Coronary artery (tissue), 2 donors: ENCODE measurements at places on chromosomes 4 and X.

DNA sequence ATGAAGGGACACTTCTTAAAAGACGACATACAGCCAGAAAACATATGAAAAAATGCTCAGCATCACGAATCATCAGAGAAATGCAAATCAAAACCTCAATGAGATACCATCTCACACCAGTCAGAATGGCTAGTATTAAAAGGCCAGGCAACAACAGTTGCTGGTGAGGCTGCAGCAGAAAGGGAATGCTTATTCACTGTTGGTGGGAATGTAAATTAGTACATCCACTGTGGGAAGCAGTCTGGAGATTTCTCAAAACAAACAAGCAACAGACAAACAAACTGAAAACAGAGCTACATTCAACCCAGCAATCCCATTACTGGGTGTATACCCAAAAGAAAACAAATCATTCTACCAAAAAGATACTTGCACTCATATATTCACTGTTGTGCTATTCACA lies 197.9 kb downstream of the EVC2 start:
- no peak for DNase-seq

GRCh38 chr4:83262682-83263081 lies 21.9 kb downstream of the COQ2 start:
- no peak for DNase-seq

GRCh38 chr4:108129196-108129595 lies 39.5 kb downstream of the LEF1 start:
- DNase-seq: no peak

- no peak for DNase-seq
These were observed 9.5 kb downstream of the WDR44 start for GRCh38 chrX:118355225-118355920.

DNA sequence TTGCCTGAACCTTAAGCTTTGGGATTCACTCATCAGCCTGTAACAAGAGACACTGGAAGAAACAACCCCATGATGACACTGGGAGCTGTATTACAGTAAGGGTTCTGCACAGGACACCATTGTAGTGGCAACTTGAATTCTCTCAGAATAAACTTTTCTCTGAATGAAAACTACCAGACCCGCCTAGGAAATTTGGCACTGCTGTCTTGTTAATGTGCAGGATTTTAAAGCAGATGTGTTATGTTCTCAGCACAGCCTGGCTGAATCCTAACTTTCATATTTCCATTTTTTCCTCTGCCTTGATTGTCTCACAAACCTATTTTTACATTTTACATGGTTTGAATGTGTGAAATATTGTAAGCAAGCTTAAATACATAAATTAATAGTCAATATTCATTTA lies 253.6 kb downstream of the UNC5C start:
- DNase-seq: no peak

GRCh38 chrX:119343856-119344255 lies 55.3 kb upstream of the SLC25A43 start:
- DNase-seq: no peak

GRCh38 chrX:7223271-7223670 lies 75.3 kb upstream of the PUDP start:
- DNase-seq: no peak

DNA sequence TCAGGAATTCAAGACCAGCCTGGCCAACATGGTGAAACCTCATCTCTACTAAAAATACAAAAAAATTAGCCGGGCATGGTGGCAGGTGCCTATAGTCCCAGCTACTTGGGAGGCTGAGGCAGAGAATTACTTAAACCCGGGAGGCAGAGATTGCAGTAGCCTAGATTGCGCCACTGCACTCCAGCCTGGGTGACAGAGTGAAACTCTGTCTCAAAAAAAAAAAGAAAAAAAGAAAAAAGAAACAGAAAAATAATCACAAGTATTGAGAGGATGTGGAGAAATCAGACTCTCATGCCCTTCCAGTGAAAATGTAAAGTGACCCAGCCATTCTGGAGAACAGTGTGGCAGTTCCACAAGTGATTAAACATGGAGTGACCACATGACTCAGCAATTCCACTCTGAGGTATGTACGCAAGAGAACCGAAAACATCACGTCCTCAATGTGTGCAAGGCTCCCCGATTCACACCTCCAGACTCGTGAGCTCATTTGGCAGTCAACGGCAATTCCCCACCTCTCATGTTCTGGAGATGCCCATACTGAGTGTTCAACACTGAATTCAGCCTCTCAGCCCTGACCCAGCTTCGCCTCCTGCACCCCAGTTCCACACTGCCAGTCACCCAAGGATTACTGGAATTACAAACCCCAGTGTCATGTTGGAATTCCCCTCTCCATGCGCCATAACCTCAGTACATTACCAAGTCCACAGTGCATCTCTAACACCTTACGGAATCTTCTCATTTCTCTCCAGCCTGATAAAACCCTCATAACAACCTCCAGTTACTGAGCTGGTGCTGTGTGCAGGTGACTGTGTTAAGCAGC lies 21.1 kb downstream of the ACOX3 start:
- DNase-seq: no peak

DNA sequence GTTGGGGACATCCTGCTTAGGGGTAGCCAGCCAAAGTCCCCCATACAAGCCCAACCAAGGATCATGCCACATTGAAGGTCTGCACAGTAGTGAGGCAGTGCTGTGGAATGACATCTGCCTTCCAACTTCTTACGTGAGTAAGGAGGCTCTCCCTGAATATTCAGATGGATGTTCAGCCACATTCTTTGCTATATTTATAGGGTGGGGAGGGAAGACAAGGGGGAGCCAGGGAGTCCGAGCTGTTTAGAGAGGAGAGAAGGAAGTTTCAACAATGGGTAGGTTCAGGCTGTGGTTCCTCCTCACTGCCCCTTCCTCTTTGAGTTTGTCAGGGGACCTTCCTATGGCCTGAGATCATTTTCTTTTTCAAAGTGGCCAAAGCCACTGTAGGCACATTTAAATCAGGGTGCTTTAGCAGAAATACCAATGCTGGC lies 29.8 kb downstream of the MSN start:
- no peak for DNase-seq

DNA sequence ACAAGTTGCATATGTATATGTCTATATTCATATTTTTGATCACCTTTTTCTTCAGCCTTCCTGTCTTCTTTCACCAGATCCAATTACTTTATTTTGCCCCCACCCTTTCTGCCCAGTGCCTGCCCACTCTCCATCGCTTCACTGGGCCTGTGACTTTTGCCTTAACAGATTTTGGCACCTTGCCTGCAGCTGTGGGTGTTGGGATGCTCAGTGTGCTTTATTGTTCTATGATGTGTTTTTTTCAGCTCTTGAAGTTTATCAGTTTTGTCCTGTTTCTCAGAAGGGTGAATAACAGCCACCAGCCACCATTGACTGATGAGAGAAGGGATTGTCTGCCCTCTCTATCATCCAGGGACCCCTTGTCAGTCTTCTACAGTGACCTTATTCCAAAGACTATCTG lies 77.2 kb upstream of the GALNT7 start:
- DNase-seq: no peak

DNA sequence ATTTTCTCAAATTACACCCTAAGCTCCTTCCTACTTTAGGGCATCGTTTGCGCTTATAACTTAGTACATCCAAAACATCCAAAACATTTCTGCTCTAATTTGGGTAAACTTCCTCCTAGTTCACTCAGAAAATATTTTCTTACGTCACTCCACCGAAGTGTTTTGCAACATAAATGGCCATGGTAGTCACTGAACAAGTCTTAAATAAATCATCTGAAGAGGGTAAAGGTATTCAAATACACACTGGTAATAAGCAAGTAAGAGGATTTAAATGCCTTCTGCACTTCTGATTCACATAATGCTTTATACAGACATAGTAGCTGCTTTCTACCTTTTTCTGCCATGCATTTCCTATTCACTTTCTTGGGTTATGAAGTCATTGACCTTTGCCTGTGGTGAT lies 991.9 kb downstream of the NLGN4X start:
- DNase-seq: no peak

GRCh38 chrX:18549643-18550042 lies 122.3 kb downstream of the RS1 start:
- no peak for DNase-seq

- DNase-seq: no peak
These were observed 36.8 kb upstream of the RAB40AL start for GRCh38 chrX:102899940-102900916.

GRCh38 chr4:126572264-126572663 lies 1060.5 kb upstream of the INTU start:
- DNase-seq: no peak

- DNase-seq: no peak
These were observed 466.2 kb downstream of the PDGFC start for GRCh38 chr4:156505341-156505955.

DNA sequence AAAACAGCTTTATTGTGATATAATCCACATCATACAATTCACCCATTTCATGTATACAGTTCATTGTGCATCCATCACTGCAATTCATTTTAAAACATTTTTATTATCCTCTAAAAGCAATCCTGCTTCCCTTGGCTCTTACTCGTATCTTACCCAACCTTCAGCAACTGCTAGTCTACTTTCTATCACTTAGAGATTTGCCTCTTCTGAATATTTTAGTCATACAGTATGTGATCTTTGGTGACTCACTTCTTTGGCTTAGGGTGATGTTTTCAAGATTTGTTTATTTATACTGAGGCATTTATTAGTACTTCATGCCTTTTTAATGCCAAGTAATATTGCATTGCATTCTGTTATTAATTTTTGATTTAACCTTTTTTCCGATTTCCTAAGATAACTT lies 15.0 kb upstream of the MSMO1 start:
- DNase-seq: no peak

DNA sequence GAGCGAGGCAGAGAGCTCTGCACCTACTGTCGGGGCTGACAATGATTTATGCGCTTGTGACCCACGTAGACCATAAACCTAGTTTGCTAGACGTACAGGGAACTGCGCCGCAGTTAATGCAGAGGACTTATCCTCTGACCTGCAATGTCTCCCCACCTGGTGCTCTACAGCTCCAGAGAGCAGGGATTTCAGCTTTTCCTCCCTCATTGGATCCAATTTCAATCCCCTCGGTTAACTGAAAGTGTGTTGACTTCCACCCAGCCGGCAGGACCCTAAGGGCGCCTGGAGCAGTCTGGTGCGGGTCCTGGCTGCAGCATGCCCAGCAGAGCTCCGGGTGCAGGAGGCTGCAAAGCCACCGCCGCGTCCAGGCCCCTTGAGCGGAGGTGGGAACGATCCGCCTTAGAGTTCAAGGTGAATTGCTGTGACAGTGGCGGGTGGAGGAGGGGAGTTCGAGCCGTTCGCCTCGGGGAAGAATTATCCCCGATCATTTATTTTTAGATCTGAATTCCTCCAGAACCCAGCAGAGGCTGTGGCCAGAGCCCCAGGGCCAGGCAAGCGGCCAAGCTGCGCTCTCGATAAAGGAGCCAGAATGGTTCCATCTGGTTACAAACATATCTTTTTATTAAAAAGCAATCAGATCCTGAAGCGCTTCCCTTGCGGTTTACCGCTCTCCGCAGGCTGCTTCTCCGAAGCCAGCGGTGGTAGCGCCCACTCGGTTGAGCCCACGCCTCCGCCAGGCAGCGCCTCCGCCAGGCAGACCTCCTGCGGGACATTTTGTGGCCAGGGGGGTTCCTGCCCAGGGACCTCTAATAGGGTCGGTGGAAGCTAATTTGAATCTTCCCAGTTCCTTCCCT lies 66.0 kb downstream of the FBXO8 start:
- no peak for DNase-seq

DNA sequence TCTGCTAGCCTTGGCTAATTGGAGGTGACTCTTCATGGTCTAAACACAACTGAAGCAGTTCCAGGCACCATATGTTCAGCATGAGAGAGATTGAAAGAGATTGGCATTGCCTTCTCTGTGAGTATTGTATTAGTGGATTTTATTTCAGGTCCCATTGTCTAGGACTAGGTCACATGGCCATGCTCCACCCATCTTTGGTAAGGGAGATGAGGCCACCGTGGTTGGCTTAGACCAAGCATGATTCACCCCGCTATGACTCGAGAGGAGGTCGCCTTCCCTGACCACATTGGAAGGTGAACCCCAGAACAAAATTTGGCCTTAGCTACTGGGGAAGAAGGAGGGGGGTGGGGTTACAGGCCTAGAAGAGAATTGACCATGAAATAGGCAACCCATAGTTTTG lies 109.9 kb upstream of the BCOR start:
- no peak for DNase-seq

DNA sequence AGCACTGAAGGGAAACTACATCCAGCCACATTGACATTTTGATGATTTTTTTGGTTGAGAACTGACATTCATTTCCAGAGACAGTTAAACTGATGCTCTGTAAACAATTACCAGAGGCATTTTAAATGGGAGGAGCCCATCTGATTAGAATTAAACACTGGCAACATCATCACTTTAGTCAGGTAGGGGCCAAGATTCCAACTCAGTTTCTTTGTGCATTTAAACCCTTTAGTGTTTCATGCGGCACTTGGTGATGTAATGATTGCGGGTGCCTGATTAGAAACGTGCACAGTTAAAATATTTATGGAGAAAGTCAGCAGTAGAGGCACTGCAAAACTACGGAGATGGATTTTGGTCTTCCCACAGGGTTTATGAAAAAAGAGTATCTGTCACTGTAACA lies 16.1 kb downstream of the TNIP3 start:
- no peak for DNase-seq

- no peak for DNase-seq
These were observed 1964.0 kb downstream of the PCDH7 start for GRCh38 chr4:32684160-32684559.

DNA sequence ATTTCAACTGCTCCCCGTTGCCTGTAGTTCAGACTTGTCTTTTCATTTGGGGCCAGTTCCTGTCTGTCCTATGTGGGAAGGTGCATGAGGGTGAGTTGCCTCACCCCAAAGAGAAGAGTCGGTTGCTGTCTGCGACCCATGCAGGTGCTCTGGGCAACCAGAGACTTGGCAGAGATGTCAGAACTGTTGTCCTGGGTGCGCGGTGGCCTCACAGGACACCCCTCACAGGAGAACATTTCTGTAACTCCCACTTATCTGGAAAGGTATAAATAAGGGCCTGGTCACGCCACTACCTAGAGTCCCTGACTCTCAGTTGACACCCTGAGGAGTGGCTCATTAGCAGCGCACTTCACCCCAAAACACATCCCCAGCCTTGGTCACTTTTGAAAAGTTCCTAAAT lies 9.7 kb upstream of the NAT8L start:
- DNase-seq: no peak

GRCh38 chr4:149951152-149951900 lies 126.9 kb upstream of the DCLK2 start:
- DNase-seq: no peak

DNA sequence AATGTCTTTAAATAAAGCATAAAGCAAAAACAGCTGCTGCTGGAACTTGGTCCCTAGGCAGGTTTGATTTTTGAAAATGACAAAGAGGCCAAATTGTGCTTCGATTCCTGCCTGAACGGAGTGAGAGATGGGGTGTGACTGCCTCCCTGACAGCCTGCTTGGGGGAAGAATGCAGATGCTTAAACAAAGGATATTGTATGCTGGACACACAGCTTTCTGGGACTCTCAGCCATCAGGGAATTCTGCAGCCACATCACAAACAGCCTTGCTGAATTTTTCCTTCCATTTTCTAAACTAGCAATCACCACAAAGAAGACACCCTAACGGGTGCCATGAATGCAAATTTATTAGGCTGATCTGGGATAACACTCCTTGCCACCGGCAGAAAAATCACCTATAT lies 83.9 kb upstream of the CPEB2 start:
- no peak for DNase-seq
